ENCODE measurements at places on chromosomes 5 and 9.

DNA sequence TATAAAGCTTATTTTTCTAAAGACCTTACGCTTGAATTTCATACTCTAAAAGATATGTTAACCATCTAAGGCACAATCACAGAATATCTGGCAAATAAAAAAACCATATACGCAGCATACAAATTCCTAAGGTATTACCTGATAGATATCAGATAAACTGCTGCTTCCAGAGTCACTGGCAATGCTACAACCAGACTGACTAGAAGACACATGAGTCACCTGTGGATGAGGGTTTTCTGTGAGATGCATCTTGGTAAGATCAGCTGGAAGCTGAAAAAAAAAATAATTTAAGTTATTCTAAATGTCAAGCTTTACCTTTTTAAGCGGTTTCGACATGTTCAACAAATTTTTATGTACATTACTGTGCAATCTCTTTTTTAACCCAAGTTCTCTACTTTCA is 113.8 kb downstream of the RAPGEF6 start:
- DNase-seq = no peak

DNA sequence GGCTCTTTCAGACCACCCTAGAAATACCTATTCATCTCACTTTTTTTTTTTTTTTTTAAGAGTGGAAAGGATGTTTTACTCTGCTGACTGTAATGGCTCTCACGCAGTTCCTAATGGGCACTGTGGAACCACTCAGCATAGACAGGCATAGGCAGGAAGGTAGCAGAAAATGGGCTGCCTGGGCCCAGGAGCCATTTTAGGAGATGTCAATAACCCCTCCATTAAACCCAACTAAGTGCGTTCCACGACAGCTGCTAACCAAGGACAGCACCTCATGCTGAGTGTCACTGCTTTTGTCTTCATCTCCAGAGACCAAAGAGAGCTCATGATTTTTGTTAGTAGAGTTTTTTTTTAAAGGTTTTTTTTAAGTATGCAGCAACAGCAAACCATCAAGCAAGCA is 15.3 kb downstream of the MAP1B start:
- DNase-seq = no peak

- DNase-seq = no peak
Measured at GRCh38 chr5:129960831-129961230, 56.6 kb downstream of the CHSY3 start.

DNA sequence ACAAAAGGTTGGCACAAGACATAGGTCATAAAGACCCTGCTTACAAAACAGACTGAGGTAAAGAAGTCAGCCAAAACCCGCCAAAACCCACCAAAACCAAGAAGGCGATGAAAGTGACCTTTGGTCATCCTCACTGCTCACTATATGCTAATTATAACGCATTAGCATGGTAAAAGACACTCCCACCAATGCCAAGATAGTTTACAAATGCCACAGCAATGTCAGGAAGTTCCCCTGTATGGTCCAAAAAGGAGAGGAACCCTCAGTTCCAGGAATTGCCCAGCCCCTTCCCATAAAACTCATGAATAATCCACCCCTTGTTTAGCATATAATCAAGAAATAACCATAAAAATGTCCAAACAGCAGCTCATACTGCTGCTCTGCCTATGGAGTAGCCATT is 27.7 kb downstream of the MLLT3 start:
- DNase-seq = no peak

GRCh38 chr5:171721464-171721863 is 64.2 kb upstream of the SMIM23 start:
- DNase-seq = no peak

- no peak for DNase-seq
Measured at GRCh38 chr5:114957384-114957783, 212.3 kb downstream of the TRIM36 start.

- DNase-seq = no peak
Measured at GRCh38 chr9:93422977-93423616, 28.4 kb upstream of the FAM120A start.

GRCh38 chr5:53425687-53426511 is 54.5 kb upstream of the FST start:
- DNase-seq = no peak

DNA sequence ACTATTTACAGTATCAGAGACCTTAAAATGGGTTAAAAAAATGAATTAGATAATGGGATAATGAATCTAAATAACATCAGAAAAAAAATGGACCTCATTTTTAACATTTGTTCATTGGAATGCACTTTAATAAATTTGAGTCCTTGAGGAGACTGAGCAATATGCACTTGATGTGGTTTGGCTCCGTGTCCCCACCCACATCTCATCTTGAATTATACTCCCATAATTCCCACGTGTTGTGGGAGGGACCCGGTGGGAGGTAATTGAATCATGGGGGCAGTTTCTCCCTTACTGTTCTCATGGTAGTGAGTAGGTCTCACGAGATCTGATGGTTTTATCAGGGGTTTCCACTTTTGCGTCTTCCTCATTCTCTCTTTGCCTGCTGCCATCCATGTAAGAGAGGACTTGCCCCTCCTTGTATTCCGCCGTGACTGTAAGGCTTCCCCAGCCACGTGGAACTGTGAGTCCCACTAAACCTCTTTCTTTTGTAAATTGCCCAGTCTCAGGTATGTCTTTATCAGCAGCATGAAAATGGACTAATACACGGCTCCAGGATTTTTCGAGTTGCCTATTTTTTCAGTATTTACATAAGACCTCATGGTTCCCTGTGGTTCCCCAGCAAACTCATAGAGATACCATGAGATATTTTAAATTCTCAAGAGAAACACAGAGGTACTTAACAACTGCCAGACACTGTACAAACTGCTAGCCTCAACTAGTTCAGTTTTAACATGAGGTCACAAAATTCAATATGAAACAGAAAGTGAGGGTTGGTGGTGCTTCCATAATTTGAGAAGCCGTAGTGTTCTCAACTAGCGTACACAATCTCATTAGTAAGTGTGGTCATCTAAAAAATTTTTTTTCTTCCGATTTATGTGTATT is 128.3 kb downstream of the TLE1 start:
- no peak for DNase-seq

GRCh38 chr5:54738973-54739367 is 221.4 kb downstream of the SNX18 start:
- no peak for DNase-seq

DNA sequence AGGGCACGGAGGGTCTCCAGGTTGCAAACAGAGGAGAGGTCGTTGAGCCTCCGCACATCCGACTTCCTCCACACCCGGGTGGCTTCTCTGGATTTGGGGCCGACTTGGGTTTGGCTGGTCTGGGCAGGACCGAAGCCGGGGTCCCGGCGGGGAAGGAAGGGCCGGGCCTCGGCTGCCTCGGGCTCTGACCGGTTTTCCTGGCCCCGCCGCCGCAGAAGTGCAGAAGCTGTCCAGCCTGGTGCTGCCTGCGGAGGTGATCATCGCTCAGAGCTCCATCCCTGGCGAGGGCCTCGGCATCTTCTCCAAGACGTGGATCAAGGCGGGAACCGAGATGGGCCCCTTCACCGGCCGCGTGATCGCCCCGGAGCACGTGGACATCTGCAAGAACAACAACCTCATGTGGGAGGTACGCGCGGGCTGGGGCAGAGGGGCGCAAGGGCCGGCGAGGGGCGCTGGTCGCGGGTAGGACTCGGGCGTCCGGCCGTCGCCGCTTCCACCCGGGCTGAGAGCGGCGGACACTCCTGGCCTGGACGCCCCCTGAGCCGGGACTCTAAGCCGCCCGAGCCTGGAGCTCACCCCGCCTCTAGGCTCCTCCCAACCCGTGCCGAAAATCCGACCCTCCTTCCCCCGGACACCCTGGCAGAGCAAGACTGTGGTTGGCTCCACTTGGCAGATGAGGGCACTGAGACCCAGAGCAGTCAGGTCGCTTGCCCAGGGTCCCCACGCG is 2.2 kb downstream of the PRDM12 start:
- DNase-seq = no peak

DNA sequence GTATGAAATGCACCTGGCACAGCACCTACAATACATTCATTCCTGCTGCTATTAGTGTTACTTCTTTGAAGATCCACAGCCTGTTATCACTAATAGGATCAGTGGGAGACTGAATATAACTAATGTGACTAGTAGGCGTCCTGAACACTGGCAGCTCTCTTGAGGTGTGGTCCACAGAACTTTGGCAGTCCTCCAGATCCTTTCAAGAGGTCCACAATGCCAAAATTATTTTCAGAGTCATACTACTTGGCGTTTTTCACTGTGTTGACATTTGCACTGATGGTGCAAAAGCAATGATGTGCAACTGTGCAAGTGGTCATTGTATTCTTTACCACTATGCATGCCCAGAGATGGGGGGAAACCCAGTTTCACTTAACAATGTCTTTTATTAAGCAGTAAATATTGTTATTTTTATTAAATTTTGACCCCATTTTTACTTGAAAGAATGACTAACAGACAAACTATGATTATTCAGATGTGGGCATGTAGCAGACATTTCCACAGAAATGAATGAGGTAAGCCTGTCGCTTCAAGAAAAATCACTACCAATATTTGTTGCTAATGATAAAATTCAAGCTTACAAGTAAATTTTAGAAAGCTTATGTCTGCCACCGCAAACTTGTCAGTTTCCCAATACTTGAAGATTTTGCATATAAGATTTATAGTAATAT is 48.9 kb downstream of the ADRB2 start:
- no peak for DNase-seq

DNA sequence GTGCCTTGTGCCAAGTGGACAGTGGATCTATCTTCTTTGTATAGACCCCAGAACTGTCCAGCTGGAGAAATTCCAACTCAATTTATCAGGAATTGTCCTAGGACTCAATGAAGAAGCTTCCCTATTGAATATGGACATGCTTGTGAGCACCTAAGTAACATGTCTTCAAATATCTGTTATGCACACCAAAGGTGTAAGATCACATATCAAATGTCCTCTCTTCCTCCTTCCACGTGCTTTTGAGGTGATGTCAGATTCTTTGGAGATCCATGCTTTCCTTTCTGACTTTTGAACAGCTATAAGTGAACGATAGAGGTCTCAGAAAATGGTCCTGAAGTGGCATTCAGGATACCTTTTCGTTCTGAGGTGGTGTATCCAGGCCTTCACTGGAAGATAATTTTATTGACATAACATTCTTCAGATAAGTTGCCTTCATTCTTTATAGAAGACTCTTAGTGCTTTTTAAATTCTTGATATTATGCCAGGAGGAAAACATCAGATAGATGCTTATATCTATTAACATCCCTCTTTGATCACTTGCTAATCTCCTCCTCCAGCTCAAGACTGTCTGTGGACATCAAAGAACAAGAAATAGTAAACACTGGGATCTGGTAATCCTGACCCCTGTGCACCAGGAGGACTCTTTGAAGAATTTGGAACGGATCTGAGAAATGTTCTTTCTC is 246.4 kb downstream of the SMARCA2 start:
- DNase-seq = no peak

- no peak for DNase-seq
Measured at GRCh38 chr5:78808380-78808779, 159.8 kb upstream of the LHFPL2 start.
